ENCODE measurements at places on chromosomes 2 and 18.

- no peak for DNase-seq
Measured at GRCh38 chr2:28809927-28810326, 707 bp upstream of the SPDYA start.

DNA sequence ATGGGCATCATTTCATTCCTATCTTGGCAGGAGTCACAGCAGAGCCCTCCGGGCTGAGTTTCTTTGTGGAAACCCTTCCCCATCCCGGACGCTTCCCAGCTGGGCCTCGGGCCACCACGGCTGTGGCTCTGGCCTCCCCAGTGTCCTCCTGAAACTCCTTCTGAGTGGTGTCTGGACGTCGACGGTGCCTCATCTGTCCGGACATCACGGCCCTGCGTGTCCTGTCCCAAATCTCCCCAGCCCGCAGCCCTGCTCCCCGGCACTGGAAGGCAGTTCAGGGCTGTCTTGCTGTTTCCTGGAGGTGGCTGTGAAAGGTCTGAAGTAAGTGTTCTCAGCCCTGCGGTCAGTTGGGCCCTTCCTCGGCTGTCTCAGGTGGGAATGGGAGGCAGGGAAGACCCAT is 99.8 kb upstream of the TMEM18 start:
- no peak for DNase-seq

- no peak for DNase-seq
Measured at GRCh38 chr2:56337342-56337741, 153.6 kb downstream of the CCDC85A start.

GRCh38 chr2:8310557-8311455 is 371.1 kb upstream of the ID2 start:
- DNase-seq: peak; percentile 70

DNA sequence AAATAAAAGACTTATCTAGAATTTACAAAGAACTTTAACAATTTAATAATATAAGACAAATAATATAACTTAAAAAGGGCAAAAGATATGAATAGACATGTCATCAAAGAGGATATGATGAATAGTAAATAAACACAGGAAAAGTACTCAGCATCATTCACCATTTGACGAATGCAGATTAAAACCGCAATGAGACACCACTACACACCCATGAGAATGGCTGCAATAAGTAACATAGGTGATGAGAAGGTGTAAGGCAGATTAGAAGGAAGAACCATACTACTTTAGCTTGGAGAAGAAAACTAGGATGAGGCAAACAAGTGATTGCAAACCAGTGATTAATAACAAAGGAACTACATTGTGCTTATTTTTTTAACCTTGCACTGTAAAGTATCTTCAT is 152.0 kb downstream of the CYRIA start:
- DNase-seq: no peak

- no peak for DNase-seq
Measured at GRCh38 chr2:10022966-10023662, 20.2 kb upstream of the KLF11 start.

- no peak for DNase-seq
Measured at GRCh38 chr2:16221461-16222010, 281.2 kb downstream of the MYCN start.

DNA sequence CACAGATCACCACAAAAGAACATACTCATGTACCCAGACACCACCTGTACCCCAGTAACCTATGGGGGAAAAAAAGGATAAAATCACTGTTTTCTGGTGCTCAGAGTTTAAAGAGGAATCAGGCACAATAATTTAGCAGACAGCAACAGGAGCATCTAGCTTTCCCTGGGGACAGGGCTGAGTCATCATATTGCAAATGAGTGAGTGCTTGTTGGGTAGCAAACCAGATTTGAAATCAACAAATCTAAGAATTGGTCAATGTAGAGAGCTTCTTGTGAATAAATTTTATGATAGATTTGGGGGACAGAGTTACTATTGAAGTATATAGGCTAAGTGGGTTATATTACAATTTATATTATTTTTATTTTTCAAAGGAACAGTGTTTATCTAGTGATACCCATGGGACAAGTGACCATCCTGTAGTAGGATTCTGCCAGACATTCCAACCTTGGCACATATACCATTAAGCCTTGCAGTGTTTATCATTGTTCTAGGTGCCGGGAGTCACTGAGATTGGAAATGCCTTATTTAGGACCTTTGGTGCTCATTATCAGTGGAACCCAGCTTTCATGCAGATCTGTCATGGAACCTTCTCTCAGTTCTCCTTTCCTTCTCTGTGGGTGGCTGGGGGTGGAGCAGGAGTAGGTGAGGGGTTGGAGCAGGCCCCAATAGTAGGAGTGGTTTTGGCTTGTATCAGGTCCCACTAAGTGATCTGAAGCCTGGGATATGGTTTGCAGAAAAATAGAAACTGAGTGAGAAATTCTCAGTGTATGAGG is 117.2 kb downstream of the CERS6 start:
- DNase-seq: no peak

- DNase-seq: no peak
Measured at GRCh38 chr2:20624156-20624883, 26.6 kb downstream of the HS1BP3 start.

DNA sequence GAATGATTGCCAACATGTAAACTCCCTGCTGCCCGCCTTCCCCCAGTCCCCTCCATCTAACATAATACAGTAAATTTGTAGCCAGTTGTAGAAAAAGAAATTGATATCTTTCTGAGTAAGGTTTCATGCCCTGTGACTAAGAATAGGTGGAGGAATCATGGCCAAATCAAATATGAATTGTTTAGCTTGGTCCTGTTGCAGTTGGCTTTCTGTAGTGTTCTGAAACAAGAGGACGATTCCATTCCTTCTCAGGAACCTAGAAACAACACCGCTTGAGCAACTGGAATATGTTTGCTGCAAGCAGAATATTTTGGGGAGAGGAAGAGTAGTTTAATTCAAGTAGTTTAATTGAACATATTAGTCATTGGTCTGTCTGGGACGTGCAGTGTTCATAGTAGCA is 7.0 kb upstream of the DRC1 start:
- no peak for DNase-seq

DNA sequence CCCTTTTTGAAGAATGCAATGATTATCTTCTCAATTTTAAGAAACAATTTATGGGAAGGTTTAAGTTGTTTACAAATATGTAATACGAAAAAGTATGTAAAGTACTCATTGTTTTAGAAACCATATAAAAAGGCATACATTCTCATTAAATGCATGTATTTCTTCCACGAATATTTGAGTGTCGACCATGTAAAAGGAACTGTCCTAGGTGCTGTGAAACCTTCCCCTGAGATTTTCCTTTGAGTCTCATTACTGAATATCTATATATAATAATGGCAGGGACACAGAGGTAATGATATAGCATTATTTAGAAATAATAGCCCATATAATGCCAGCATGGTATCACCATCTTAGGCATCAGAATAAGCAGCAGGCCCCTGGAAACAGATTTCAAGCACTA is 239.3 kb downstream of the ERBB4 start:
- no peak for DNase-seq

DNA sequence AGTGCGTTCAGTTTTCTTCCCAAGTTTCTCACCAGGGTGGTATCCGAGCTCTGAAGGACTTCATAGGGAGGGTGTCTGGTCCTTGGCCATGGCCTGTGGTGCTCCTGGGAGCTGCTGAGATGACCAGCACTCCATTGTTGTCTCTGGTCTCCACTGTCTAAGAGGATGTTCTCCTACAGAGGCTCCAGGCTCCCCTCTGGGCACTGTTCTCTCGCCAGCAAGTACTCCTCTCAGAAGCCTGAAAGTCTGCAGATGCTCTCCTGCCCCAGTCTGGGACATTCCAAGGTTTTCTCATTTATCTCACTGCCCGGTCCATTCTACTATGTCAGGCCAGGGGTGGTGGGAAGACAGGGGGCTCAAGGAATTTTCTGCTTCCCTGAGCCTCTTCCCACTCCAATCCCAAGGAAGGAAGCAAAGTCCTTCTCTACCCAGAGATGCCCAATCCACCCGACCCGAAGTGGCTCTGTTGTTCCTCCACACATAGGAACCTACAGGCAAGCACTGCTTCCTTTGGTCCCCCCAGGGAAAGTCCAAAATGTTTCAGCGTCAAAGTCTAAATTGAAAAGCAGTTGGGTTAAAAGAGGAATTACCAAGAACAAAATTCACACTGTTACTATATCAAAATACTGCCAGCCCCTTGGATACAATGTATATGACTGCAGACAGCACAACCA is 110.5 kb downstream of the GYPC start:
- DNase-seq: no peak

DNA sequence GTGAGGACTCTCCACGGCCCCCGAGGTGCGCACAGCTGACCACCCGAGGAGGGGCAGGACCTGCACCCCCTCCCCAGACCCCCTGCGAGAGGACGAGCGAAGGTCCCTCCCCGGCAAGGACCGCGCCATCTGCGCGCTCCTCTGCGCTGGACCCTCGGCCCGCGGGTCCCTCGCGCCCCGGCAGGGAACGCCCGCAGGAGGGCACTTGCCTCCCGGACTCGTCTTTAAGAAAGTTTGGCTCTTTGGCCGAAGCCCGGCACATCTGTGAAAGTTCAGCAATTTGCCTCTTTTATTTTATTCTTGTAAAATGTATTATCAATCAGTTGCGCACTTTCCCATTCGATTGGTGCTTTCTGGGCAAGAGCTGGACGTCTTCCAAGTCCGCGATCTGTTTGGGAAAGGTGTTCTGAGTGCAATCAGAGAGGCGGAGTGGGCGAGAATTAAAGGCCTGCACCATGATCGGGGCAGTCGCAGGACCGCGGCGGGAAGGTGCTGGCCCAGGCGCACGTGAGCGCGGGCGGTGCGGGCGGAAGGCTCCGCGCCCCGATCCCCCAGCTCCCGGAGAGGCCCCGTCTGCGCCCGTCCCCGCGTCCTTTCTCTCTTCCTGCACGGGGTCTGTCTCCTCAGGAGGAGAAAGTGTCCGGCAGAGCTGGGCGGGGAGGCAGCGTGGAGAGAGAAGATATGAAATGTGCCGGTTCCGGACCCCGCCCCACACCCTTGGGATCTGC is 1.6 kb upstream of the ALKAL2 start:
- DNase-seq: no peak

DNA sequence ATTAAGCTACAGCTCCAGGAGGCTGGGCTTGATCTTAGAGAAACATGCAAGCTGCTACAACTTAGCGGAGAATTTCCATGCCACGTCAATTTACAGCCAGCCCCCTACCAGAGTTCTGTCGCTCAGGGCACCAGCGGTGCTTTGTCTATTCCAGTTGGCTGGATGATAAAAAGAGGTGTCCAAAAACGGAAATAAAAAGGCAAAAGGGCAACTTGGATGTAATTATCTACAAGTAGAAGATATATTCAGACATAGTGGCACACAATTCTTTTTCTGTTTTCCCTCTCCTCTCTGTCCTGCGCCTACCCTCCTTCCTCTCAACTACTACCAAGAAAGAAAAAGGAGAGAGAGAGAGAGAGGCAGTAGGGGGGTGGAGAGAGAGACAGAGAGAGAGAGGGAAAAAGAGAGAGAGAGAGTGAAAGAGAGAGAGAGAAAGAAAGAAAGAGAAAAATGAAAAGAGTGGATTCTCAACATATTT is 363 bp upstream of the RFTN2 start:
- DNase-seq: no peak

- no peak for DNase-seq
Measured at GRCh38 chr18:59197636-59198035, 22.3 kb upstream of the GRP start.

DNA sequence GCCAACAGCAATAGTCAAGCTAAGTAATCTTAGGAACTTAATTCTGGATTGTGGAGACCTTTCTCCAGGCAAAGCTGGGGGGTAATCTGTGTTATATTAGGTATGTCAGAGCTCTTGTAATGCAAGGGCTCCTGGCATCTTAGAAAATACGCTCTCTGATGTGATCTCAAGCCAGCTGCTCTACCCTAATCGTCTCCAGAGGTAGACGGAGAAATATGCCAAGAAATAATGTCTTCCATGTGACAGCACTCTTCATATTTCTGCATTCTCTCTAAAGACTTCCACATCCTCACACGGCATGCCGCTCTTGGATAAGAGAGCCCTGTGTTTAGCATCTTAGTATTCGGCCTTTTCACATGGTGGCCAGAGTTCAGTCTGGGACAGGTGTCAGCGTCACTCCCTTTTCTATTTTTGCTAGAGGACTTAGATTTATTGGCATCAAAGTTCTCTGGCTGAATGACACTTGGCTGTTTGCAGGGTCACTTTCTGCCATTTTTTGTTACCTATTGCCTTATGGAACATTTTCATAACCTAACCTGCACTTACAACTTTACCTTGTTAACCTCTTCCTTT is 25.2 kb downstream of the CAPN13 start:
- no peak for DNase-seq

DNA sequence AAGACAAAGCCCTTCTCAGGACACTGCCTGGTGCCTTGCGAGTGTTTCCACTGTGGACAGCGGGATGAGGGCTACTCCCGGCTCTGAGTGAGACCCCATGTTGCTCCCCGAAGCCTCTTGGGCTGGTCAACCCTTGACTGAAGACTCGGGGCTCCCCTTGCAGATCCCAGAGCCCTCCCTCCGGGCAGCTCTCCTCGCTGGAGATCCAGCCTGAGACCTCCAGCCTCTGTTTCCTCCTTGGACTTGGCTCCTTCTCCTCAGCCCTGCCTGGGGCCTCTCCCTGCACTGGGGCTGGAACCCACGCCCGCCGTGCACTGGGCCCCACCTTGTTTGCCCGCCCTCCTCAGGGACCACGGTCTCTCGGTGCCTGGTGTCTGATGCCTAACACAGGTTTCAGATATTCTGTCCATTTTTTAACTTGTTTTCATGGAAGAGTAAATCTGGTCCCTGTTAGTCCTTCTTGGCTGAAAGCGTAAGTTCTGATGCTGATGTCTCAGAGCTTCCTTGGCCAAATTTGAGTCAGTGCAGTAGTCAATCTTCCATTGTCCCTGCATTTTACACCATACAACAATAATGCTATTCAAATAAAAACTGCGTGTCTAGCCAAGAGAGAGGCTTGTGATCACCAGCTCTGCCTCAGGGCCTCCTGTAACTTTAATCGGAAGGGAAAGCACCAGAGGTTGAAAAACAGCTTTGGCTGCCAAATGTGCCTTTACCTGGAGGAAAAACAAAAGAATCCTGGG is 139.3 kb upstream of the CTDP1 start:
- no peak for DNase-seq

GRCh38 chr2:30627151-30627550 is 180.1 kb downstream of the CAPN13 start:
- no peak for DNase-seq

GRCh38 chr2:227504700-227505099 is 32.7 kb downstream of the AGFG1 start:
- DNase-seq: no peak

- no peak for DNase-seq
Measured at GRCh38 chr2:190304404-190304803, 15.2 kb downstream of the HIBCH start.

- DNase-seq: no peak
Measured at GRCh38 chr2:178845566-178846457, 38.6 kb upstream of the TTN start.

- DNase-seq: no peak
Measured at GRCh38 chr2:72011370-72011689, 136.3 kb downstream of the CYP26B1 start.

DNA sequence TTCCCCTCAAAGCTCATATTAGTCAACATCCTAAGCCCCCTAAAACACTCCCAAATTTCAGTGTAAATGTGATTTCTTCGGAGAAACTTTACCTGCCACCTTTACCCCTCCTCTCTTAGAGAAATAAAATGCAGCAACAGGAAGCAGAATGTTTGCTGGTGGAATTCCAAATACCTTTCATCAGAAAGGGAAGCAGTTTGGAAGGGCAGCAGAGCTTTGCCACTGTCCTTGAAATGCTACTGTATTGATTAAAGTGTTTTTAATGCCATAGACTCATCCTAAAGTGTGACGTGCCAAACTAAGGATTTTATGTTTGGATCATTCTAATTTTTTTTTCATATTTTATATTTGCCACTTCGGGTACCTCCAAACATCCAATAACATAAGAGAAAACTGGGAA is 480.1 kb downstream of the NRXN1 start:
- no peak for DNase-seq

- DNase-seq: peak; percentile 90
Measured at GRCh38 chr2:9142551-9143263, 63.9 kb upstream of the ASAP2 start.

Data from activated CD4-positive, alpha-beta T cell treated with anti-CD3 and anti-CD28 coated beads for 48 hours (primary cell).